ENCODE measurements at places on chromosomes 16 and 17.
A peak's percentile ranks its signal among the peaks of the same experiment; 100 is the strongest.

- DNase-seq, result no peak
These were observed 10.6 kb upstream of the RFFL start for GRCh38 chr17:35073991-35074627.

DNA sequence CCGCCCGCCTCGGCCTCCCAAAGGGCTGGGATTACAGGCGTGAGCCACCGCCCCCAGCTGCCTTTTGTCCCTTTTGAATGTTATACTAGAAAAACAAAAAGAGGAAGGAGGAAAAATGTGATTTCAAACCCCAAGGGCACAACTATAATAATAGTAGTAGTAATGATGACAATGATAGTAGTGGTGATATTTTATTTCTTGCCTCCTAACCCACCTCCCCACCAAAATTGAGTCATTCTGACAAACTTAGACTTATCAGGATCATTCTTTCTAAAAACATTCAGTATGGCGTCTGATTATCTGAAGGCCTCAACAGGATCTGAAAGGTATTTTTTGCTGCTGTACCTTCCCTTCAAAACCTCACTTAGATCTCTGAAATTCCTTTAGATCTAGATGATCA is 13.6 kb downstream of the GPATCH8 start:
- no peak for DNase-seq

GRCh38 chr17:62791235-62791734 is 16.8 kb downstream of the MARCHF10 start:
- no peak for DNase-seq

DNA sequence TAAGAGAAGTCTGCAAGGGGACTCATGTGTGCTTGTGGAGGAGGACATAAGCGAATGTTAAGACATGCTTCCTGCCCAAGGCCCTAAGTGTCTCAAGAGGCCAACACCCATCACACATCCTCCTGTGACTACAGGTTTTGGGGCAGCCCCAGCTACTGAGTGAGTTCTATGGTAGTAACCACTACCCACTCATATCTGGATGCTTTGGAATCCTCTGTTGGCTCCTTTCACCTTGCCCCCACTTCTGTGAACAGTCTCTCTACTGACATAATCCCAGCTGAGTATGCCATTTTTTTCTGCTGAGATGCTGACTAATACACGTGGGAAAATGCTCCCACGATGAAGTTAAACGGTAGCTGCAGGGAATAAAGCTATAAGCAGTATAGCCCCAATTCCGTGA is 153.5 kb downstream of the VPS53 start:
- no peak for DNase-seq

DNA sequence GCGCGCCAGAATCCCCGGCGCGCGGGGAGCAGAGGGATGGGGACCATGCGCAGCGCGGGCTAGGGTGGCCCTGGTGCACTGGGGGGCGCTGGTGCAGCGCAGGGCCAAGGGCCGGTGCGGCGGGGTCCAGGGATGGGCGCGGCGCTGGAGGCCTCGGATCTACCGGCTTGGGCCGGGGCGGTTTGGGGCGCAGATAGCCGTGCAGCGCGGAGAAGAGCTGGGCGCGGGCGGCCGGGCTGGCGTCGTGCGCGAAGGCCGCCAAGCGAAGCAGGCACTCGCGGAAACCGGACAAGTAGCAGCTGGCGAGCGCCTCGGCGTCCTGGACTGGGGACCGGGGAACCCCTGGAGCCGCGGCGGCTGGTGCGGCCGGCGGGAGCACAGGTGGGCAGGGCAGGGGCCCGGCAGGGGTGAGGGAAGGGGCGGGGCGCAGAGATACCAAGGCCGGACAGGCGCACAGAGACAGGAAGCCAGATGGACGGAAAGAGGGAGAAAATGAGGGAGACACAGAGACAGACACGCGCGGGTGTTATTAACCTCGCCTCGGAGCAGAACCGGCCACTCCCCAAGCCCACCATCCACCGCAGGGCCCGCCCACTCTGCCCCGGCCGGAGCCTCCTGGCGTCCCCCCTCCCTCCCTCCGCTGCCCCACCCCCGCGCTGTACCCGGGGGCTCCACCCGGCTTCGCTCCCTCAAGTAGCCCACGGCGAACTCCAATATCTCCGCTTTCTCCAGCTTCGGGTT is 2.1 kb downstream of the HES7 start:
- peak; percentile 70 for DNase-seq

DNA sequence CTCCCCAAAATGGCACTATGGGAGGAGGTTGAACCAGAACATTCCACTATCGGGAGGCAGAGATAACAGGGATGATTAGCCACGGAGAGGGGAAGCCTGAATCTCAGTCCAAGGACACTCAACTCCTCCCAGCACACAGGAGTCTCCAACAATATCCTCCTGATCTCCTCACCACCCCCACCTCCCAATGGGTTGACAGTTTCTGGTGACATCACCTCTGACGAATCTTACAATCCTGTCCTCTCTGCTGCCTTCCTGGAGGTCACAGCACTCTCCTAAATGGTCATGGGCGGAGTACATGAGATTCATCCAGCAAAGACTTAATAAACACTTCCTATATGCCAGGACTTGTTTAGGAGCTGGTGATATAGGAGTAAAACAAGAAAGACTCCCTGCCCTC is 80.9 kb downstream of the SLC6A2 start:
- DNase-seq, result no peak

DNA sequence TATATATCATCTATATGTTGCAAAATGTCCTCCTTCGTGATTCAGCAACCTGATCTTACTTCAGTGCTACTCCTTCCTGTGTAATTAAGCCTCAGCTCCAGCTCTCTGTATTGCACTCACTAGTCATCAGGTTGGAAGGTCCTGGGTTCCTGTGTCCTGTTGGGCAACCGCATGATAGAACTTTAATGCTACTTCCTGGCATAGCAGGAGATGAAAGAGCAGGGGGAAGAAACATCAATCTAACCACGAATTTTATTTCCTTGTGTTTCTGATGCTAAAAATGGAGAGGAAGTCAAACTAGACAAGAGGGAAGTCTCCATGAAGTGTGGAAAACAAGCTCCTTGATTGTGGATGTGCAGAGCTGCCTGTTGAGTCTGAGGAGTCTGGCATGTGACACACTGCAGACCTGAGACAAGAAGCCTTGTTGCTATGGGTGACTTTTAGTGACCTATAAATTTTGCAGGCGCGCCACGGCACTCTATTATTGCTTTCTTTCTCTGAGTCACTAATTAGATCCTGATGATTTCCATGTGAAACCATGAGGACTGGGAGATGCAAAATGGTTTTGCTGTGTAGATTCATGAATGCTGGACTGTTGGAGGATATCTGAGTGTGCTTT is 25.6 kb downstream of the IGSF6 start:
- DNase-seq, result peak; percentile 61

GRCh38 chr16:27978876-27979275 is 84.6 kb downstream of the GSG1L start:
- DNase-seq, result no peak

DNA sequence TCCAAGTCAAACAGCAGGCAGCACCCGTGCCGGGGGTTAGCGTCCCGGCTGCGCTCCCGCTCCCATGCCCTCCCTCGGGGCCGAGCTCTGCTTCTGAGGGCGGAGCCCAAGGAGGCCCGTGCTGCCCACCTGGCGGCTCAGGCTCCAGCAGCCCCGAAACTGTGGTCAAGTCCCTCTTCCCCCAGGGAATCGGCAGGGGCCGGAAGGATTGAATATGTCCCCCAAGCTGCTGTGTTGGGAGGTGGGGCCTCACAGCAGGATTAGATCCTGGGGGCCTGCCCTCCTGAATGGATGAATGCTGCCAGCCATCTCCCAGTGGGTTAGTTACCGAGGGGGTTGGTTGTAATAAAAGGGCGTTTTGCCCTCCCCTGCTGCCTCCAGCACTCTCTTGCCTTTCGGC is 33.9 kb downstream of the MAP2K3 start:
- DNase-seq, result no peak

DNA sequence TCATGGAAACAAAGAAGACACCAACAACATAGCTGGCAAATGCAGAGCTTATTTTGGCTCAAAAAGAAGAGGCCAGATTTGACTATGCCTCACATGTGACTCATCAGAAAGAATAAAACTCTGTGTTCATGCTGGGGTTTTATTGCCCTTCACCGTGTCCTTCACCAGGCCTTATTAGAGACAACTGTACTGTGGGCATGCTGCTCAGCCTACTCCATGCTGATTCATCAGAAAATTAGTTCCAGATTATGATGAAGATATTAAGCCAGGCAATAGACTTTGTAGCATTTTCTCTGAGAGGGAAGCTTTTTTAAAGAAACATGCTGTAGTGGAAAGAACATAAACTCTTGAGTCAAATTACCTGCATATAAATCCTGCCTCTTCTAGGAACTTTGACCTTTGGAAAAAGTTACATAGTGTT is 89.8 kb downstream of the CYB561 start:
- DNase-seq, result peak; percentile 79

DNA sequence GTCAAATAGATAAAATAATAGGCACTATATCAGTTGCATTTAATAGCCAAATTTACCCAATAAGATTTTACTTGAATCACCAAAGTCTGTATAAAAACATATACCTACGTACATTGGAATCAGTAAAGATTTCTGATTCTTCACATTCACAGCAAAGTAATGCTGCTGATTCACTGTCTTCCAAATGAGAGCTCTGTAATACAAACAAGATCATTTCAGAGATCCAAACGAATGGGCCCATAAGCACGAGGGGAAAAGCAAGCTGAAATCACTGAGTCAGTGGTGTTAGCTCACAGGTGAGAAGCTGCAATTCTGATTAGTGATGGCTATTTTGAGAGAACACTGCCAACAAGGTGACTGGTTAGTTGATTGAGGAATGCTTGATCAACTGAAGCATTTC is 81.3 kb downstream of the SSH2 start:
- no peak for DNase-seq

- DNase-seq, result no peak
These were observed 559.2 kb downstream of the KCNJ18 start for GRCh38 chr17:22251498-22251897.

DNA sequence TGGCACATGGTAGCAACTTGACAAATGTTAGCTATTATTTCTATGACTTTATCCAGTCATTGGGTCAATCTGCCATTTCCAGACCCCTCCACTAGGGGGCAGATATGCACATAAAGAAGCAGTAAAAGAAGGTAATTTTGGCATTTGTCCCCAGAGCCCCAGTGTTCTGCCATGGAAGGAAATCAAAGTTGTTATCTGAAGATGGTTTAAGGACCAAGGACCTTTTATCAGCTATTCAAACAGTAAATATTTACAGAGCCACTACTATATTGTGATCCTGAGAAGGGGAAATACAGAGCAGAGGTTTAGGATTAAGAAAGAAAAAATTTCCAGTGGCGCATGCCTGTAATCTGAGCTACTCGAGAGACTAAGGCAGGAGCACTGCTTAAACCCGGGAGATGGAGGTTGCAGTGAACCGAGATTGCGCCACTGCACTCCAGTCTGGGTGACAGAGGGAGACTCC is 20.0 kb downstream of the TRAF4 start:
- DNase-seq, result peak; percentile 84

DNA sequence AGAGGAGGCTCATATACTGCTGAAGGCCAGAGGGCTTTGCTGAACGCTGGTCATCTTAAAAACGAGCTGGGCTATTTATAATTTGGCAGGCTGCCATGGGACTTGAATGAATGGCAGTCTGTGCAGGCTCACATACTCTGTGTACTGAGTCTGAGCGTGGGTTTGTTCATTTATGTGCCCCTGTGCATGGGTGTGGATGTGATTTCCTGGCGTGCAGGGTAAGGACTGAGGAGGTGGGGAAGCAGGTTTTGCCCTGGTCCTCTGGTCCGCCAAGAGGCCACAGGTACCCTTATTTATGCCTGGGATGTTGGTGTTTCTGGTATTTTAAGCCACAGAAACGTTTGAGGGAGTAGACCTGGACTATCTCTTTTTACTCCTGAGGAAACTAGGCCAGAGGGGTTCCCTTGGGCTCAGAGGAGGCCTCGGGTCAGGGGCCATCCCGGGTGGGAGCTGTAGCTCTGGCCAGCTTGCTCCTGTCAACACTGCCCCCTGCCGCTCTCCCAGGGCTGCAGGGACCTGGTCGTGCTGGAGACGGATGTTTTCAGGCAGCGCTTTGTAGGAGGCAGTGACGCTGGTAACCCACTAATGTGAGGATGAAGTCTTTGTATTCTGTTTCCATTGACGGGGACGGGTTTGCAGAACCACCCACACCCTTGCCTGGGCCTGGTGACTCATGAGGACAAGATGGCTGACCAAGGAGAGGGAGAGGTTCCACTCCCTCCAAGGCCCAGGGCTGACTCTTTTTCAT is 184.4 kb downstream of the MSI2 start:
- DNase-seq, result peak; percentile 87

GRCh38 chr17:48351911-48352332 is 78.1 kb downstream of the SKAP1 start:
- DNase-seq, result peak; percentile 50

GRCh38 chr17:17403899-17404576 is 72.8 kb upstream of the MED9 start:
- DNase-seq, result peak; percentile 86

DNA sequence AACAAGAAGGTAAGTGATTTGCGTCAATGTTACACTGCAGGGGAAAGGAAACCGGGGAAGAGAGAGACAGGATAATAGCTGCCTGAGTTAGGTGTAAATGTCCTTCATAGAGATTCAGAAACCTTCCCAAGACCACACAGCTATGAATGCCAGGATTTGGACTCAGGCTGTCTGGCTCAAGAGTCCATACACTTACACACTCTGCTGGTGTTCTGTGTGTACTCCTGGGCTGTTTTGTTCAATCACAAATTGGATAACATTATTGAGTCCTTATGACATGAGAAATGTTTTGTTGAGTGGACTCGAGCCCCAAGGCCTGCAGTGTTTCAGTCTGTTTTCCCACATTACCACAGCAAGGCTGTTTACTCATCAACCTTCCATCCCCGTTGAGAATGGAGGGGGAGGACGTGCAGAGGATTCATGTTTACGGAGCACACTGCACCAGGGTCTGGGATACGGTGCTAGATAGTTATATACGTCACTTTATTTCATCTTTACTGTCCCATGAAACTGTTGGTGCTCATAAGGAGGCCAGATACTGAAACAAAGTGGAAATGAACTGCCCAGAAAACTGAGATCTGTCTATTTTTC is 450.8 kb downstream of the HAPSTR1 start:
- DNase-seq, result no peak

GRCh38 chr16:22055881-22056280 is 36.5 kb upstream of the VWA3A start:
- DNase-seq, result no peak

DNA sequence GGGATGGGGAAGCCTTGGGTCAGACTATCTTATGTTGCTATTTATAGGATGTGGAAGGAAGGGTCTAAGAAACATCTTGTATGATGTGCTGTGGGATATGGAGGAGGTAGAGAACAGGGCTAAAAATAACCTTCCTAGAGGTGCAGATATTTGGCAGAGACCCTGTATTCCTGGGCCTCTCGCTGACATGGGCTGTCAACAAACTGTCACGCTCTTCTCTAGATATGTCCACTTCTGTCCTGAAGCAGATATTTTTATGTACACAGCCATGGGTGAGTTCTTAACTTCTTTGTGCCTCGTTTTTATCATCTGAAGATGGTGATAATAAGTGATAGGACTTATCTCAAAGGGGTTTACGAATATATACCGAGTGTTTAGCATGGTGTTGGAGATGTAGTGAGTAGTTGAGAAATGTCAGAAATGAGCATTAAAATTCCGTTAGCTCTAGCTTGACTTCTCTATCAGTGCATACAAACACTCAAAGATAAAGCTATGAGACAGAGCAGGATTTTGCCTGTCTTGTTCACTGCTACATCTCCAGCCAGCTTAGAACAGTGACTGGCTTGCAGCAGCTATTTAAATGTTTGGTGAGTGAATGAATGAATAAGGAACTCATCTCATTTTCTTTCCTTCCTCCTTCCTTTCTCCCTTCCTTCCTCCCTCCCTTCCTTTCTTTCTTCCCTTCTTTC is 2.9 kb upstream of the AQP8 start:
- DNase-seq, result no peak

GRCh38 chr17:336110-337021 is 16.2 kb downstream of the RPH3AL start:
- DNase-seq, result peak; percentile 56

- no peak for DNase-seq
These were observed 393.9 kb upstream of the SALL1 start for GRCh38 chr16:51544851-51545467.
